ENCODE measurements at places on chromosomes 2 and 18.

- no peak for DNase-seq
Measured at GRCh38 chr2:131125195-131125757, 20.1 kb downstream of the PLEKHB2 start.

- peak; percentile 35 for DNase-seq
Measured at GRCh38 chr18:9173770-9174233, 37.2 kb downstream of the ANKRD12 start.

DNA sequence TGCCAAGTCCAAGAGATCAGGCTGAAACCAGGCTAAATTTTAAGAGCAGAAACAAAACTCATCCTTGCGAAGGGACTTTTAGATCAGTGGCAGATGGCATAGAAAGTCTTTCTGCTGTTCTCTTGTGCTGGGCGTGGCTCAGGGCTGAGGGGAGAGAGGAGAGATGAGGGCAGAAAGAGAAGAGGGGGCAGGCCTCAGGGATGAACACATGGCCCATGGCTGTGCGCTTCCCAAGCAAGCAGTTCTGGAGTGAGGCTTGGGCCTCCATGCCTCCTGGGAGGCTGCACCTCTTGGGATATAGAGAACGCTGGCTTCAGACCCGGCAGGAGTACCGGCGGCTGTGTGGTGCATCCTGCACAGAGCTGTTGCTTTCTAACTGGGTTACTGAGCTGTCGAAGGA is 41.0 kb downstream of the HPCAL1 start:
- DNase-seq: no peak

DNA sequence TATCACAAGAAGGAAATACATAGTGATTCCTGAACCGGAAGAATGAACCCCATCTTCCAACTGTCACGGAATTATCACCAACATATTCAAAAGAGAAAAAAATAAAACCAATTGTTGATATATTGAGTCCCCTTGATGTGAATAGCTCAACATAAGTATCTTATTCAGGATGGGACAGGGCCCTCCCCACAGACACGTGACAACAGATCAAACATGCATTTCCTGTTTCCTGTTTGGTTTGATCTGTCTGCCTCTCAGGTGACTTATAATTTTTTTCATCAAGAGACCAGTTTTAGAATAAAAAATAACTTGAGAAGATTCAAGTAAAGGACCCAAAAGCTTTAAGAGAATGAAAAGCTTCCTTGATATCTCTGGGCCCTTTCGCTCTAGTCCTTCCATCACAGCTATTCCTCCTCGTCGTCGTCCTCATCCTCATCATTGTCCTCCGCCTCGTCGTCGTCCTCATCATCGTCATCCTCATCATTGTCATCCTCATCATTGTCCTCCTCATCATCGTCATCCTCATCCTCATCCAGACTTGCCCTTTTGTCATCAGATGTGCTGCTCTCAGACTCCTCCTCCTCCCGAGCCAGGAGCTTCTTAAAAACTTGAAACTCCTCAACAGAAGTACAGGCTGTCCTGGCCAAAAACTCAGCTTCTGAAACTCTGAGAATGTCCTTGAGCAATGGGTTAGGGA is 6.3 kb downstream of the MTERF4 start:
- DNase-seq: peak; percentile 71

GRCh38 chr2:239018271-239019182 is 170.6 kb downstream of the TWIST2 start:
- no peak for DNase-seq

GRCh38 chr2:156211318-156211717 is 121.2 kb downstream of the NR4A2 start:
- DNase-seq: no peak

GRCh38 chr2:170213651-170214050 is 35.7 kb downstream of the MYO3B start:
- no peak for DNase-seq

DNA sequence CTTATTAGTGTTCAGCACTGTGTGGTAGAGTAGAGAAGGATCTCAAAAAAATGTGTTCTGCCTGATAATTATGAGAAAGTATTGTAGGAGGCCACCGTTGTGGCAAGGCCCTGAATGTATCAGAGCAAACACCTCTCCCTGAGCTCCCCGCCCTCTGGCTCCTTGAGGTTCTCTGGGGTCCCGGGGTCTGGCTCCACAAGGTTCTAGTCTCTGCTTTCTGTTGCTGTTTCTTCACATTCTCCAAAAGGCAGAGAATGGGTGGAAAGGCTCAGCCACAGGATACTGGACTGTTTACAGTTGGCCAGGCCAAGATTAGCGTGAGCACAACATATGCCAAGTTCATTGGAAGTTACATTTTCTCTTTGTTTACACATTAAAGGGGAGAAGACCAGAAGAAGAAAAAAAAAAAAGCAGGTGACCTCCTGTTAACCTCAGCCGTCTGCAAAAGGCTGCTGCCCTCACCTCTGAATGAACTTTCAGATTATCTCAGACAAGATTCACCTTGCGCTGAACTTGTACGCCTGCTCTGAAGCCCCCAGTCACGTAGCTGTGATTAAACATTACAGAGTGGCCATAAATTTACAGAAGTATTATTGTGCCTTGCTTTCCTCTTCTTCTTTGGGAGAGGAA is 56.6 kb upstream of the CYP26B1 start:
- DNase-seq: no peak

- no peak for DNase-seq
Measured at GRCh38 chr18:22778996-22779395, 154.1 kb upstream of the RBBP8 start.

DNA sequence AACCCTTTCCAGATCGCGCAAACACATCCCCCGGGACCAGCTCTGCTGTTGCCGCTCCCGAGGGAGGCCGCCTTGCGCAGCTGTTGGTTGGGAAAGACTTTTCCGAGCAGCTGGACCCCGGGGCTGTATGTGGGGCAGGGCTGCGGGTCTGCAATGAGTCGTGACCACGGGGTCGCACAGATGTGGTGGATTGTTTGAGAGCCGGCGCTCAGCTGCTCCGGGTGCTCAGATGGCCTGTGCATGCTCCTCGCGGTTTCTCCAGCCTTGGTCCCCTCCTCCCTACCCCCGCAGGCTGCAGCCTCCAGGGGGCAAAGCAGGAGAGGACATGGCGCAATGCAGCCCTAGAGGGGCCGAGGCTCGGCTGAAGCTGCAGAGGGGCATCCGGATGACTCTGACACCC is 105.2 kb upstream of the OTOS start:
- no peak for DNase-seq

- DNase-seq: no peak
Measured at GRCh38 chr2:168687314-168687713, 115.1 kb upstream of the NOSTRIN start.

DNA sequence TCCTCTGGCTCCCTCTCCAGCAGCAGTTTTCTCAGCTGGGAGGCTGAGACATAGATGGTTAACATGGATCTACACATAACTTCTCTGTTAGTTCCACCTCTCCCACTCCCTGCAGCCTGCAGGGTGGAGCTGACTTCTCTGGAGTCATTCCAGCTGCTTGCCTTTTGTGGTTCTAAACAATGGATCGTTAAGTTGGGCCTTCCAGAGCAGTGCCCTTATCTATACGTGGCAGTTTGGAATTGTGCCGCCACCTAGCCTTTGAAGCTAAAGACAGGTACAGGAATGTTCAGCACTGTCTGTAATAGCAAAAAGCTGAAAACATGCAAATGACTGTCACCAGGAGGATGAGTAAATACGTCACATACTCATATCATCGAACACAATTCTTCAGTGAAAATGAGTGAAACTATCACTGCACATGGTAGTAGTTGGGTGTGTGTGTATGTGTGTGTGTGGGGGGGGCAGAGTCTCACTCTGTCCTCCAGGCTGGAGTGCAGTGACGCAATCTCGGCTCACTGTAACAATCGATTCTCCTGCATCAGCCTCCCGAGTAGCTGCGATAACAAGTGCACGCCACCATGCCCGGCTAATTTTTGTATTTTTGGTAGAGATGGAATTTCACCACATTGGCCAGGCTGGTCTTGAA is 50.3 kb downstream of the SH2D6 start:
- DNase-seq: no peak

DNA sequence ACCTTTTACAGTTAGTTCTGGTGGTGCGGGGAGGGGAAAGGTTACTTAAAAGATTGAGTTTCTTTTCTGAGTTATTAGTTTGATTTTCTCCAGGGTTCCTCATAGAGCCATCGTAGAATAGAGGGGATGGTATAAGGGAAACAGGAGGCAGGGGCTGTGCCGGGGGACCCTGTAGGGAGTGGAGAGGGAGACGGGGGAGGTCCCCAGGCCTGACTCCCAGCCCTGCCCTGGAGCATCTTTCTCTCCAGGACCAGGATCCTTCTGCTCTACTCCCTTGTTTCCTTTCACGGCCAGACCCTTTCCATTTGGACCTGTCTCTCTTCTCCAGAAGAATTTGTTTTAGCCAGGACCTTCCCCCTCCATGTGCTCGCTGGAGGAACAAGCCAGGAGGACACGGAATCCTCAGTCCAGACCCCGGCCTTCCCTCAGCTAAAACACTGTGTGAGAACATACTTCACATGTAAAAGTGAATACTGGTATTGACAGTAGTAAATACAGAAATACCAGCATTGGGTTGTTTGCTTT is 35.4 kb downstream of the DGKD start:
- no peak for DNase-seq

DNA sequence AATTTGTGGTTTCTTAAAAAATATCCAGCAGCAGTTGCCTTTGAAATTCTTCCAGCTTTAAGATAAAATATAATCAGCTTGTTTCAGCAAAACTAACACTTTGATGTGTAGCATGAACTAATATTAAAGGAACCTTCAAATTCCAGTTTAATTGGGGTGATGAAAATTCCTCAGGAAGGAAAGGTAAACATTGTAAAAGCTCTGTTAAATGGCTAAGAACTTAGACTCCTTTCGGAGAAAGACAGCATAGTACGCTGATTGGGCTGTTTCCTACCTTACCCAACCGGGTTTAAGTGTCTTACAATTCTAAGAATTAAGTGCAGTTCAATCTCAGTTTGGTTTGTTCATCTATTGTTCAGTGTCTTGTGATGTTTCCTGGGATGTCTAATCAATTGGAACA is 108.3 kb downstream of the CDH7 start:
- no peak for DNase-seq

DNA sequence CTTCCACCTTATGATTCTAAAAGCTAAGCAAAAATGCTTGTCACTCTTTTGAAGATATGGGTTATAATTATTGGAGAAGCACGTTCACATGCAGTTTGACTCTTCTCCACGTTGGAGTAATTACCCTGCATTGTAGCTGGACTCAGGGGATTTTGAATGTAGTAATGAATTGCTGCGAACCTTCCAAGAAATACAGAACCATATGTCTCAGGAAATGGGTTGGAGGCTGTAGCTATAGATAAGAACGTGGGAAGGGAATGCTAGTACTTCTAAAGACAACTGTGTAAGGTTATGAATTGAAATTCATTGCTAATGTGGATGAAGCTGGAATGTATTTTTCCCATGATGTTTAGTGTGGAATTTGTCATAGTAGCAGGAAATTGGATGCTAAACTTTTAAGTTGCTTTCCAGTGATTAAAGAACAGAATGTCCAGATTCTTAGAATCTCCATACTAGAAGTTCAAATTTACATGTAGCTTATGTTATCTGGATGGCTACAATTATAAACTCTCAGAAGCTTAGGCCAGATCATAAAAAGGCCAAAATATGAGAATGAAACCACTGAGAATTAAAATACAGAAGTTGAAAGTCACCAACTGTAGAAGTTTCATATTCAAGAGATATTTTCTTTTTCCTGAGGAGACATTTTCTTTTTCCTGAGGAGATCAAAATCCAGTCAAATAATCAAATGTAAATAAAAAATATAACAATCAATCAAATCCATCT is 27.3 kb upstream of the SPOPL start:
- DNase-seq: no peak

- no peak for DNase-seq
Measured at GRCh38 chr2:177243476-177243875, 21.1 kb downstream of the NFE2L2 start.

DNA sequence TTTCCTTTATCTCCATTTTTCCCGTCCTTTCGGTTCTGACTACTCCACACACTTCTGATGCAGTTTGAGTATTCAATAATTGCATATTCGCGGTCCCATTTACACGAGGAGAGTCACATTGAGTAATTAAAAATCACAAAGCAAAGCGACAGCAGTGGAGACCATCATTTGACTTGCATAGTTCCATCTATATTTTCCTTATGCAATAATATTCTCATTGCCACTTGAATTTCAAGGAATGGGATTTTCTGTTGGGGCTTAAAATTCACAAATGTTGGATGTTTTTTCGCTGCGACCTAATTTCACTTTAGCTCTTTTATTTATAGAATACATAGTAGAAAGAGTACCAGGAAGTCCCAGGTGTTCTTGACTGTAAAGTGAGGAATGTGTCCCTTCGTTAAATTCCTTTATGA is 186.8 kb downstream of the ZEB2 start:
- DNase-seq: no peak

DNA sequence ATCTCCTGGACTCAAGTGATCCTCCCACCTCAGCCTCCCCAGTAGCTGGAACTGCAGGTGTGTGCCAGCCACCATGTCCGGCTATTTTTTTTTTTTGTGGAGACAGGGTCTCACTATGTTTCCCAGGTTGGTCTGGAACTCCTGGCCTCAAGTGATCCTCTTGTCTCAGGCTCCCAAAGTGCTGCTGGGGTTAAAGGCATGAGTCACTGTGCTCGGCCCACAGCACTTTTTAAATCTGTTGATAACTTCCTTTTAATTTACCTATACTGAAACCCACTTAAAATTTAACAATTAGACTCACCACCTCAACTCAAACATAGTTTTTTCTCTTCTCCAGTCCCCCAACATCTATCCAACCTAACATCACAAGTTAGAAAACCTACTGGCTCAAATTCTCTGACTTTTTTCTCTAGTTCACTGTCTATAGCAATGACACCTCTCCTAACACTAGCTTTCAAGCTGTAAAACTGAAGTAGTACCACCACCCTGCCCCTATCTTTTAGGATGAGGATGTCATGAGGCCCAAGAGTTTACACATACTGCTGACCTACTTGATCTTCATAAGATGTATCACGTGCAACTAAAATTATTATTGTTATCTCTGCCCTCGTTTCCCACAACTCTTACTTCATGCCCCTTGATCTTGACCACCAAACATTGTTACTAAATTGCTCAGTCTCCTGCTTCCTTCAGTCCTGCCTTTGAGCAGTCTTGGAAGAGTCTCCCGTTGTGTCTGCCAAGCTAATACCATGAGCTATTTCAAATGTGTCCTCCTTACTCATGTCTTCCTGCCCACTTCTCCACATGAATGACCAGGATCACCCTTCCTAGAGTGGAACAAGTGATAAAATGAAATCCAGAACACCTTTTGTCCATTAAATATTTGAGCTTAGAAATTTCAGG is 142.3 kb upstream of the ZFP36L2 start:
- no peak for DNase-seq

- DNase-seq: peak; percentile 40
Measured at GRCh38 chr2:210577263-210578071, 21.1 kb downstream of the CPS1 start.

- DNase-seq: no peak
Measured at GRCh38 chr2:132542953-132543569, 126.5 kb downstream of the GPR39 start.

- no peak for DNase-seq
Measured at GRCh38 chr2:99615247-99615771, 125.5 kb upstream of the REV1 start.
